T-cell (primary cell): ENCODE measurements at places on chromosomes 2 and 18. TPM values are rescaled to one million over a fixed set of nuclear protein-coding genes. Genes with fewer than 3 reads are reported as not detected.
A peak's percentile ranks its signal among the peaks of the same experiment; 100 is the strongest.

DNA sequence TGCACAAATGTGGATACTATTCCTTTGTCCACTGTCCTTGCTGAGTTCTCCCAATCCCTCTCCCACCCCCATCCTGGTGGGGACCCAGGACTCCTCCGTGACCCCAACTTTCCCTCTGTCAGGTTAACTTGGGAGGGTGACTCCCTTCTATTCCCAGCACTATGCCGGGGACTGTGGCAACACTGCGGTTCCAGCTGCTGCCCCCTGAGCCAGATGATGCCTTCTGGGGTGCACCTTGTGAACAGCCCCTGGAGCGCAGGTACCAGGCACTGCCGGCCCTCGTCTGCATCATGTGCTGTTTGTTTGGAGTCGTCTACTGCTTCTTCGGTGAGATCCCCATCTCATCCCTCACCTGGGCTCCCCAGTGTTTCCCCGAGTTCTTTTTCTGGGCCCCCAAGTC, 739 bp downstream of the TMEM198 start:
- peaks cover 10% of the 10 kb centered on the region for H3K4me1 ChIP-seq
- no peak for DNase-seq
- peaks cover 4% of the 10 kb centered on the region for H3K27me3 ChIP-seq
- H3K27ac ChIP-seq, result no peak overlapping the region
- peaks cover 3% of the 10 kb centered on the region for H3K36me3 ChIP-seq

- peaks cover 18% of the 10 kb centered on the region for H3K36me3 ChIP-seq
- H3K27me3 ChIP-seq, result no peaks in the 10 kb centered on the region
- no peak for DNase-seq
- peaks cover 98% of the 10 kb centered on the region for H3K4me1 ChIP-seq
- no peak overlapping the region for H3K4me3 ChIP-seq
- peak overlapping the region; percentile 93 for H3K27ac ChIP-seq
Observed at GRCh38 chr2:98455494-98455976, 10.9 kb downstream of the INPP4A start.

- H3K4me3 ChIP-seq, result no peak overlapping the region
- peaks cover 16% of the 10 kb centered on the region for H3K4me1 ChIP-seq
- DNase-seq, result peak; percentile 30
- no peaks in the 10 kb centered on the region for H3K27me3 ChIP-seq
- H3K36me3 ChIP-seq, result no peaks in the 10 kb centered on the region
- no peak overlapping the region for H3K27ac ChIP-seq
Observed at GRCh38 chr2:55014962-55015939, 35.0 kb downstream of the RTN4 start.

DNA sequence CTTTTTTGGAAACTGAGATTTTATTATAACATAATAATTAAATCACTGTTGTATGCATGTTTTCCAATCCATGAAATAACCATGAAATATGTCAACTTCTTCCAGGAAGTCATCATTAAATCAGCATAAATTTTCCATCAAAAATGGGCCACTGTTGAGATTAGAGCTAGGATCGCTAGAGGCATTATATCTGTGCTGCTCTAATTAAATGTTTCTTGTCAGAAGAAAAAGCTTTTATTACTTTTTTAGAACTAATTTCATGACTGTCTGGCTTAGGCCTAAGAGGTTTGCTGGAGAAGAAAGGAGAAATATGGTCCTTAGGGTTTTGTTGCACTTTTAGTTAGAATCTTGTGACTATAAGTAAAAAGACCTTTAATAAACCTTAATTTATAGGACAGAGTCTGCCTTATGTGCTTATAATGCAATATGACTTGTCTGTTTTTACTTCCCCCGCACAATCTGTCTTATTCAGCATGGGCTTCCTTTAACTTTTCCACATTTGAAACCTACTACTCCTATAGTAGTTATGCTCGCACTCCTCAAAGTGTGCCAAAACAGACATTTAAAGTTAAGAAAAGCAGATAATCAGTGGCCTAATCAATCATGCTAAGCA, 363.4 kb upstream of the GCFC2 start:
- DNase-seq, result no peak
- no peak overlapping the region for H3K27ac ChIP-seq
- no peak overlapping the region for H3K4me3 ChIP-seq

GRCh38 chr2:16716024-16716423, 50.4 kb upstream of the CYRIA start:
- H3K36me3 ChIP-seq, result no peaks in the 10 kb centered on the region
- H3K27me3 ChIP-seq, result no peaks in the 10 kb centered on the region
- no peaks in the 10 kb centered on the region for H3K4me1 ChIP-seq
- no peak for DNase-seq
- no peak overlapping the region for H3K4me3 ChIP-seq
- no peak overlapping the region for H3K27ac ChIP-seq

DNA sequence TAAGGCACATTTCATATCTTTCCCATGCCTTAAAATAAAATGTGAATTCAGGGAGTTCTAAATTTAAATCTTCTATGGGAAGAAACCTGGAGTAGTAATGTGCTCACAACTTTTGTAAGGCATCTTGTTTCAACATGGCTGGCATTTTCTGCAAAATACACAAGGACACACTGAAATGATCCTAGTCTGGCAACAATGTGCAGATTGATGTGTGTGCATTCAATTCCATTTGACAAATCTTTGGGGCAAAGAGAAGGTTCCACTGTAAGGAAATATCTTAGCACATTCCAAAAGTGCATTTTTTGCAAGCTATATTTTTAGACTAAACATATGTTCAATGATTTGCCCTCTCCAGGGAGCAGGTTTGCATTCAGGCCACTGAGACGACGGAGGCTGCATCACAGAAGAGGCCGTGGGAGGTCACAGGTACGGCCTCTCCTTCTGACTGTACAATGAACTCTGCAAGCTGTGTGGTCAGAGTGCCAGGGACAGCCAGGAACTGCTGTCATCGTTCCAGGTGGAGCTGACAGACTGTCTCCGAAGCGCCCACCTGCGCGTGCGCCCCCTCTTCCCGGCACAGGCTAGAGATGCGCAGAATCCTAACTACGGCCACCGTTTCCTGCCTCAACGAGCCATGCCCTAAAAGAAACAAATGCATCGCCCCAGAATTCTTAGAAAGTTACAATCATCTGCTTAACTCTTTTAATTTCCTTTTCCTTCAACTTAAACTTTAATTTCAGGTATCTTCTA, 149.2 kb upstream of the POU3F3 start:
- H3K27me3 ChIP-seq, result no peaks in the 10 kb centered on the region
- no peaks in the 10 kb centered on the region for H3K4me1 ChIP-seq
- no peak overlapping the region for H3K4me3 ChIP-seq
- no peak for DNase-seq
- no peak overlapping the region for H3K27ac ChIP-seq
- H3K36me3 ChIP-seq, result no peaks in the 10 kb centered on the region

DNA sequence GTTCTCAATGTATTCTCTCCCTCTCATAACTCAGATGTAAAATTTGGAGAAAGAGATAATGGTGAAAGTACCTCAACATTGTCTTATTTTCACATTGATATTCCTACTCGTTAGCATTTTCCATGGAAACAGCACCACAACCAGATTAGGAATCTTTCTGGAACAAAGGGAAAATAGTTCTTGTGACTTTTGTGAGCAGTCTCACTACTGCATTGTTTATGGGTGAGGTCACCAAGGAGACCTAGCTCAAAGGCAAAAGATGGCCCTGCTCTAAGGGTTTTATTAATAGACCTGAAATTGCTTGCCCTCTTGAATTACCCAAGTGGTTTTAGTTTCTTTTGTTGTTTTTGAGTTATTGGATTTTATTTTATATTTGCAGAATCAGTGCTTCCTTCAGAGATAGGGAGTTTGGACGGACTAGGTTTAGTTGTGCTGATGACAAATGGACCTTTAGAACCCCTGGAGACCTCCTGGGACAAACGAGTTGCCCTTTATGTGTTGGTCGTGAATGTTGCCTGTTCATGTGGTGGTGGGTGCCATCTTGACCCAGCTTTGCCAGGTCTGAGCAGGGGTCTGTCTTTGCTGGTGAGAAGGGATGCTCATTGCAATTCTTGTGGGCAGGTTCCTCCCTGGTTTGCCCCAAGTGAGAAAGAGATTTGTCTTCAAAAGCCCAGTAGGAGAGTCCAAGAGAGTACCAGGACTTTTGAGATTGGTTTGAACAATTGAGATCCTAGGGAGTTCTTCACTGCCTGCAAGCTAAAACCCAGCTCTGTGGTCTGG, 58.1 kb downstream of the INPP4A start:
- H3K4me1 ChIP-seq, result peaks cover 25% of the 10 kb centered on the region
- no peaks in the 10 kb centered on the region for H3K27me3 ChIP-seq
- DNase-seq, result no peak
- no peak overlapping the region for H3K27ac ChIP-seq
- no peak overlapping the region for H3K4me3 ChIP-seq

DNA sequence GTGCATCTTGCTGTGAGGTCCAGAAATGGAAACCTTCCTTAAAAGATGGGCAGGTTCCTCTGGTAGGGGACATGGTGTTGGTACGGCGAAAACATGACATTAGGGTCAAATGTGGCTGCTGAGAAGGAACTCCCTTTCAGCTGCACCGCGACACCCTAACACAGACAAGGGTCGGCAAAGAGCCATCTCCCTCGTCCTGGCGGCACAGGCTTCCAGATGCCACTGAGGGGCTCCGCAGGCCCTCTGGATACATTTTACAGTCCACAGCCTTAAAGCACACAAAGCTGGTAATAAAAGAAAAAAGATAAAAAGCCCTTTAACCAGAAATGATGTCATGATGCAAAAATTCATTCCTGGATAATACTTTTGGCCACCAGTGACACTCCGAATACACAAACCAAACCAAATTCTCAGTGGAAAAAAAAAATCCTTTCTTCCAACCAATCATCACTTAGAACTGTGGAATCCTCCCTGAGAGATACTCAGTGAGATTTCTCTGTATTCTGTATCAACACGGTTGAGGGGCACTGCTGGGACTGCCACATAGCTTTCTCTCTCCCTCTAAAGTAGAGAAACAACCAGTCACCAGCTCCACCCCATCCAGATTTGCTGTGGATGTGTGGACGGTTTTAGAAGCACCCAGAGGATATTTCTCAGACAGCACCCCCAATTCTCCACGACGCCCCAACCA, 174.8 kb downstream of the HDAC4 start:
- no peak for DNase-seq
- peaks cover 74% of the 10 kb centered on the region for H3K4me1 ChIP-seq
- H3K4me3 ChIP-seq, result no peak overlapping the region
- H3K27me3 ChIP-seq, result no peaks in the 10 kb centered on the region
- H3K27ac ChIP-seq, result peak overlapping the region; percentile 36

GRCh38 chr2:65434592-65435241, 2.3 kb upstream of the SPRED2 start:
- no peak overlapping the region for H3K27ac ChIP-seq
- no peaks in the 10 kb centered on the region for H3K36me3 ChIP-seq
- peaks cover 73% of the 10 kb centered on the region for H3K27me3 ChIP-seq
- no peak for DNase-seq

- H3K4me3 ChIP-seq, result no peak overlapping the region
- no peak for DNase-seq
- no peaks in the 10 kb centered on the region for H3K36me3 ChIP-seq
- peaks cover 23% of the 10 kb centered on the region for H3K4me1 ChIP-seq
- H3K27ac ChIP-seq, result no peak overlapping the region
Observed at GRCh38 chr2:230888824-230889400, 24.2 kb downstream of the ITM2C start.

- no peaks in the 10 kb centered on the region for H3K27me3 ChIP-seq
- DNase-seq, result no peak
- H3K36me3 ChIP-seq, result no peaks in the 10 kb centered on the region
Observed at GRCh38 chr2:34161549-34161948, 562.5 kb upstream of the FAM98A start.

DNA sequence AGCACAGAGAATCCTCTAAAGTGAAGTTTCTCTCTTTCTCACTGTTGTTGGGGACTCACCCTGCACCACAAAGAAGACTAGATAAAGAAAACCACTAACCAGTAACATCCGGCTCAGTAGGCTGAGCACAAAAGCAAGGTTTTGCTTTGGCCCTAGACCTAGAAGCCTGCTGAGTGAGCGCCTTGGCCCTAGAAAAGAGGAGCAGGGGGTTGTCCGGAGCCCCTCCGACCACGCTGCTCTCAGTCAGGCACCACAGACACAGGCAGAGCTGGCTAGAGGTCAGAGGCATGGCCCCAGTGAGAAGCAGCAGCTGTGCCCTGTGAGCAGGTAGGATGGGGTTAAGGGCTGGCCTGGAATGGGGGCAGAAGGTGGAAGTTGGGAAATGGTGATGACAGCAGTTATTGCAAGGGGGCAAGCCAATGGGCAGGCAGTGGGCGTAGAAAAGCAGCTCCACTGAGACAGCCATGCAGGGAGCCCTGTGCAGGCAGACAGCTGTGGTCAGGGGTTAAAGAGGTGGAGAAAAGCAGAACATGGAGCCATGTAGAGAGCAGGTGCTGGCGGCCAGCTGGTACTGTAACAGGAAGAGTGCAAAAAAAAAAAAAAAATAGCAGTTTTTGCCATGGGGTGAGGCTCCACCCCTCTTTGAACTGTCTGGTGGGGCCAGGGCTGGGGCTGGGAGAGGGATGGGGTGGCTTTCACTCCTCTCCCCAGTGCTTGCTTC, 36.9 kb upstream of the SLC14A1 start:
- no peaks in the 10 kb centered on the region for H3K27me3 ChIP-seq
- DNase-seq, result peak; percentile 40
- no peaks in the 10 kb centered on the region for H3K36me3 ChIP-seq
- H3K4me3 ChIP-seq, result peak overlapping the region; percentile 45

GRCh38 chr2:190877436-190877835, 3.2 kb upstream of the GLS start:
- H3K27ac ChIP-seq, result no peak overlapping the region
- no peak for DNase-seq
- no peaks in the 10 kb centered on the region for H3K27me3 ChIP-seq
- no peak overlapping the region for H3K4me3 ChIP-seq
- peaks cover 20% of the 10 kb centered on the region for H3K4me1 ChIP-seq
- no peaks in the 10 kb centered on the region for H3K36me3 ChIP-seq

DNA sequence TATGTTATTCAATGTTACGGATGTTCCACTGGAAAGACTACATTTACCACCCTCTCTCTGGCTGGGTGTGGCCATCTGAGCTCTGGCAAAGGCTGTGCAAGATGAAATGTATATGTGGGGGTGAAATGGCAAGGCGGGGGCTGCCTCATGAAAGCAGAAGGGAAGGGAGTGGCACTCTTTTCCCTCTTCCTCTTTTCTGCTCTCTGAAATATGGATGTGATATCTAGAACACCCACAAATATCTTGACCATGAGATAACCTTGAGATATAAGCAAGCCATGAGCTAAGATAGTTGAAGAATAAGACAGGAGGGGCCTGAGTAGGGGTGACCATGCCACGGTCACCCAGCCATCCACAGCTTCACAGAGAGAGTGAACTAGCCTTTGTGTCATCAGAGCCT, 367.8 kb upstream of the ID2 start:
- peaks cover 68% of the 10 kb centered on the region for H3K4me1 ChIP-seq
- H3K4me3 ChIP-seq, result no peak overlapping the region
- no peak overlapping the region for H3K27ac ChIP-seq
- H3K36me3 ChIP-seq, result no peaks in the 10 kb centered on the region

GRCh38 chr2:19947184-19947940, 42.5 kb downstream of the WDR35 start:
- no peak overlapping the region for H3K27ac ChIP-seq
- H3K4me3 ChIP-seq, result no peak overlapping the region
- no peaks in the 10 kb centered on the region for H3K36me3 ChIP-seq
- no peaks in the 10 kb centered on the region for H3K4me1 ChIP-seq

GRCh38 chr18:41630232-41630886, 324.7 kb upstream of the PIK3C3 start:
- DNase-seq, result no peak
- H3K27ac ChIP-seq, result no peak overlapping the region
- no peak overlapping the region for H3K4me3 ChIP-seq
- no peaks in the 10 kb centered on the region for H3K27me3 ChIP-seq
- no peaks in the 10 kb centered on the region for H3K4me1 ChIP-seq

The ANKRD62 gene
- total RNA-seq, result not detected

The ZNF396 gene
- 2.4 TPM for total RNA-seq

The ZSWIM2 gene
- total RNA-seq, result not detected

The DBI gene
- 44.3 TPM for total RNA-seq

The TUBB8B gene
- total RNA-seq, result not detected
